Muscle of arm (tissue), 14 donors: ENCODE measurements at places on chromosomes 7 and 10. TPM values are rescaled to one million over a fixed set of nuclear protein-coding genes. Genes with fewer than 3 reads are reported as not detected.

The PLPP4 gene
- not detected for polyA plus RNA-seq

The FAM131B gene
- 2.4 TPM for polyA plus RNA-seq

The CC2D2B gene
- polyA plus RNA-seq = 0.91 TPM

The HOXA7 gene
- polyA plus RNA-seq = not detected

The PRF1 gene
- 0.89 TPM for polyA plus RNA-seq

The FKBP6 gene
- polyA plus RNA-seq = 0.32 TPM

The KCNIP2 gene
- polyA plus RNA-seq = 2.6 TPM

DNA sequence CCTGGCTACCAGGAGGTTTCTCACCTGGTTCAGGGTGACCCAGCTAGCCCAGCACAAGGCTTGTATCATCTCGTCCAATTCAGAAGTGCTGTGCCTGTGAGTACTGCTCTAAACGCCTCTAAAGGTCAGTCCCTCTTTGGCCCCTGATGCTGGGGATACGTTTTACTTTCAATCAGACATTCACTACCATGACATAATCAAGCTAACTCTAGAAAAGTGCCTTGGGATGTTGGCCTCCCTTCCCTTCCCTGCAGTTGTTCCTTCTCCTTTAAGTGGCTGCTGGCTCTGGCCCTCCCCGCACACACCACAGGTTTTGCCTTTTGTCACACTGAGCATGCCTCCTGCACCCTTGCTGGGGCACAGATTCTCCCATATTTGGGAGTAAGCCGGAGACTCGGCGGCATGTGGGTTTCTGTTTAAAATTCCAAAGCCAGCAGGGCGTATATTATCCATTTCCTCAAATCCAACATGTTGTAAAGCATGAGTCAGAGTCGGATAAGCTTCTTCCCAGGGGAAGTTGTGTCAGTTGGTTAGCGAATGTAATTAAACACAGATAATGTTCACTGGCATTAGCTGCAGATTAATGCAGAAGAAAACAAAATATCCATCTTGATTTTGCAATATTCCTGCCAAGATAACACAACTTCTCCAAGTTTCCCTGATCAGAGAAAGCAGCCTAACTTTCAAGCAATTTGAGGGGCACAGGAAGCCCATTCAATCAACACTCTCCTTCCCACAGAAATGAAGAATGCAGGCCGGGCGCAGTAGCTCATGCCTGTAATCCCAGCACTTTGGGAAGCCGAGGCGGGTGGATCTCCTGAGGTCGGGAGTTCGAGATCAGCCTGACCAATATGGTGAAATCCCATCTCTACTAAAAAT is 31.8 kb upstream of the VCL start:
- peak; percentile 80 for DNase-seq

DNA sequence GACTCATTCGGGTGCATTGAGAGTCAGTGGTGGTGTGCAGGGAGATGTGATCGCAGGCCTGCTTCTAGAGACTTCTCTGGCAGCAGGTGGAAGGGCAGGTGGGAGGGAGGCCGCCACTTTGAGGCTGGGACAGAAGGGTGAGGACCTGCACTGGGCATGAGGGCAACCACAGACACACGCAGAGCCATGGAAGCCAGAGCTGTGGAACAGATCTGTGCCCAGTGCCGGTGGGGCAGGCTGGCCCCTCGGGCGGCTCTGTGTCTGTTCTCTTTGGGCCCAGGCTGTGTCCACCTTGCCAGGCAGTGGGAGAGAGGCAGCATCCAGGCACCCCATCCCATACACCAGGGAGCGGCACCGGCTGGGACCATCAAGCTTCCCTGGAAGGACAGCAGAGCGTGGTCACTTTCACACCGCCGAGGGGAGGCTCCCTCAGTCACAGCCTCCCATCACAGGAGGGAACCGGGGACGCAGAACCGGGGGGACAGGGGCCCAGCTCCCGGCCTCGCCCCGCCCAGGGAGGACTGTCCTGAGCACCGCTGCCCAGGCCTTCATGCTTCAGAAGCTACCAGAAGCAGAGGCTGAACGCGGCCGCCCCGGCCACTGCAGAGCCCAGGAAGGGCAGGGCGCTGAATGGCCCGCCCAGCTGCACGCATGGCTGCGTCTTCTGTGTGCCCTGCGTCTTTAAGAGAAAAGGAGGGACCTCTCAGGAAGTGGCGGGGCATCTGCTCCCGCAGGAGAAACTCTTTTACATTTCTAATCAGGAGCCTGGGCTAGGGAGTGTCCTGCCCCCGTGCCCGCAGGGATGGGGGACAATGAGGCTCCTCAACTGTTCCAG is 32.1 kb downstream of the EN2 start:
- no peak for DNase-seq

DNA sequence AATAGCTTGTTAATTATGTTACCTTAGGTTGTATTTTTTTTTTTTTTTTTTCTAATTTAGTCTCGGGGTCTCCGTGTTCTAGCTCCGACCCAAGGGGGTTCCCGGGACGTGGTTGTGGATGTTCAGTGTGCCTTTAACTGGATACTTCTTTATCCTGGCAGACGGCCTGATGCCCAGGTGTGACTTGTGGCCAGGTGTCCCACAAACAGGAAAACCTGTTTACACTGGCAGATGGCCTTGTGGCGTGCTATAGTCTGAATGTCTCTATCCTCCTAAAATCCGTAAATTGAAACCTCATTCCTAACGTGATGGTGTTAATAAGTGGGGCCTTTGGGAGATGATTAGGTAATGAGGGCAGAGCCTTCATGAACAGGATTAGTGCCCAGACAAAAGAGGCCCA is 546.4 kb upstream of the C7orf33 start:
- DNase-seq = no peak

GRCh38 chr7:16755397-16755796 is 1.8 kb downstream of the TSPAN13 start:
- DNase-seq = no peak

DNA sequence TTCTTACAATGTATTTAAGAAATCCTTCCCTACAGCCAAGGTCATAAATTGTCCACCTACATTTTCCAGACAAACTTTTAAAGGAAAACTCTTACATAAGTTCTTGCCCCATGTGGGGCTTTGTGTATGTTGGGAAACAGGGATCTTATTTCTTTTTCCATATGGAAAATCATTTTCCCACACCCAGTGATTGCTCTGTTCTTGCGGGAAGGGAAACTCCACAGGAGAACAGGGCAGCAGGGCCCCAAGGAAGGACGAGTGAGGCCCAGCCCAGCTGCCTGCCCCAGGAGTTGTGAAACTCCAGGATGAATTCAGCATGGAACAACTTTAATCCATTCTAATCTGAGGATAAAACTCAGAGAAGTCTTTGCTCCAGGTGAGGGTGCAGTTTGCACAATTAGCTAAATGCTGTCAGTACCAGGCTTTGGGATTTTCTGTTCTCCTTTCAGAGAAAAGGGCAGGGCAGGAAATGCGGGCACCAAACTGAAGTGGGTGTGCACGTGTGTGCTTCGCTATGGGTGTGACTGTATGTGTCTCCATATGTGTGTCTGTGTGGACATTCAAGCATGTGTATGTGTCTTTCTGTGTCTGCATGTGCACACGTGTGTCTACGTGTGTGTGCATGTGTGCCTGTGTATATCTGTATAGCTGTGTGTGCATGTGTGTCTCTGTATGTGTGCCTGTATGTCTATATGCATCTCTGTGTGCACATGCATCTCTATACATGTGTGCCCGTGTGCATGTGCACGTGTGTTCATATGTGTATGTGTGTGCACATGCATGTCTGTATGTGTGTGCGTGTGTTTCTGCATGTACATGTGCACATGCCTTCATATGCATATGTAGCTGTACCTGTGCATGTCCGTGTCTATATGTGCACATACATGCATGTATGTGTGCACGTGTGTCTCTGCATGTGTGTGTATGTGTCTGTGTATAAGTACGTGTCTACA is 102.0 kb upstream of the FAM20C start:
- DNase-seq = peak; percentile 71

DNA sequence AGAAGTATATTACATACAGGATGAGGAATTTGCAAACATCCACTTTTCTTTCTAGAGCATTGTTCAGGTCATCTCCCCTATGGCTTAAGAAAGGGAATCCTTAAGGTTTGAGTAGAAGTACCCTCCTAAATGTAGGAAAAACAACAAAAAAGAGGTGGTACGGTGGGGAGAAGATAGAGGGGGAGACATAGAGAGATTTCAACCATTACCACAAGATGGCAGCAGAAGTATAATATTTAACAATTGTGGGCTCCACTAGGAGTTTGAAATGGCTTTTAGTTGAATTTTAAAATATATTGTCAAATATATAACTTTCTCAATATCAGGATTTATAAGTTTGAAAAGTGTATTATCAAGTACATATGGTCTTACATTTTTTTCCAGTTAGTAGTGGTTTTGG is 72.7 kb upstream of the PRKG1 start:
- DNase-seq = no peak

GRCh38 chr7:124781418-124781817 is 15.8 kb upstream of the GPR37 start:
- DNase-seq = no peak

DNA sequence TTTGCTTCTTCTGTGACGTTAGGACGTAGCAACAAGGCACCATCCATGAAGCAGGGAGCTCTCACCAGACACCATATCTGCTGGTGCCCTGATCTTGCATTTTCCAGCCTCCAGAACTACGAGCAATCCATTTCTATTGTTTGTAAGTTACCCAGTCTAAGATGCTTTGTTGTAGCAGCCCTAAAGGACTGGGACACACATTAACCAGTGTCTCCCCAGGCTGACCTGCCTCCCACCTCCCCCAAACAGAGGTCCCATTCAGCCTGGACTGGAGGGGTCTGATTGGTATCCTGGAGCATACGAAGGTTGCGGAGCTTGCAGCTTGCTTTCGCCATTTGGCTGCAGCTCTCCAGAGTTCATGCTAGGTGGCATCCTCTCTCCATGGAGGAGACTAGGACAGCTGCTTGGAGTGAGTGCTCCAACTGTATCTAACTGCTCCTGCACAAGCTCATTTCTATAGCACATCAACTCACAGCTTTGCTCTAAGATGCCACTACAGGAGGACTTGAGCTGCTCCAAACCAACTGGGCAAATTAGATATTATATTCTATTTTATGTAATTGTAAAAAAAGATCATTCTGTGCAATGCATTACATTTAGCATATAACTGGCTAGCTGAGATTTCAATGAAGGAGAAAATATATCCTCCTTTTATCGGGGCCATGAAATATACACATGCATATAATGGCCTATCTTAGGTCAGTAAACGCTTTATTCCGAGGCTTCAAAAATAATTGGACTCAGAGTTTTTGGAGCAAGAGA is 8.0 kb upstream of the GRK5 start:
- peak; percentile 80 for DNase-seq

DNA sequence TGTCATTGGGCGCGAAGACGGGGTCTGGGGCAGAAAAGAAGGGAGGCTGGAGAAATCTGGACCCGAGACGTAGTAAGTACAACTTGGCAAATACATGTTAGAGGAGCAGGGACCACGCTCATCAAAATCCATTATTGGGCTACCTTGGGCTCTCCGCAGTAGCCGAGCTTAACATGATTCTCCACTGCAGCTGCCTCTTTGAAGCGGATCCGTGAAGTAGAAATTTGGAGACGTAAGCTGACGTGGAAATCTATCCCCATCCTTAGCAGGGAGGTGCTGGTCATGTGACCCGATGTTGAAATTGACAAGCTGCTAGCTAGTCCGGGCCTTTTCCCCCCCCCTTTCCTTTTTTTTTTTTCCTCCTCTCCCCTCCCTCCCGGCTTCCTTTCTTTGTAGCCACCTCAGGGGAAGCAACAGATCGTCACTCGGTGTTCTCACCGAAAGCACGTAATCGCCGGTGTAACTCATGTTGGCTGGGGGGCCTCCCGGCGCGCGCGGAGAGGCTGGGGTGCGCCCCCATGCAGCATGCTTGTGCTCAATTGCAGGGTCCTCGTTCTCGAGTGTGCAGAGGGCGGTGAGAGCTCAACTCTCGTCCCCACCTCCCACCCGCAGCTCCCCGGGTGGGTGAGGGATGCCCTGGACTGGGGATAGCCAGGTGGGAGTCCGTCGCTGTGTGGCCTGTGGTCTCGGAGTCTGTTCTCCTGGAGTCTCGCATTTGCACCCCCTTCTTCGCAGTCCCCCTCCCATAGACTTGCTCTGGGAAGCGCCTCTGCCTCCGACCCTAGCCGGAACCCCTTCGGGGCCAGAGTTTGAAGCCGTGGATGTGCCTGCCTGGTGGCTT is at the start of gene HOXA11:
HOXA11 (minus strand) TSS at position 220 of the 841 bp plus-strand sequence; CDS start at position 132, 88 bp downstream.
- no peak for DNase-seq

- DNase-seq = no peak
These were observed 155.8 kb downstream of the OAT start for GRCh38 chr10:124262971-124263370.

GRCh38 chr7:111954474-111955381 is 251.5 kb downstream of the DOCK4 start:
- no peak for DNase-seq

GRCh38 chr10:31288962-31289361 is 30.1 kb upstream of the ZEB1 start:
- no peak for DNase-seq

GRCh38 chr7:132723506-132724081 is 147.3 kb upstream of the PLXNA4 start:
- DNase-seq = no peak

DNA sequence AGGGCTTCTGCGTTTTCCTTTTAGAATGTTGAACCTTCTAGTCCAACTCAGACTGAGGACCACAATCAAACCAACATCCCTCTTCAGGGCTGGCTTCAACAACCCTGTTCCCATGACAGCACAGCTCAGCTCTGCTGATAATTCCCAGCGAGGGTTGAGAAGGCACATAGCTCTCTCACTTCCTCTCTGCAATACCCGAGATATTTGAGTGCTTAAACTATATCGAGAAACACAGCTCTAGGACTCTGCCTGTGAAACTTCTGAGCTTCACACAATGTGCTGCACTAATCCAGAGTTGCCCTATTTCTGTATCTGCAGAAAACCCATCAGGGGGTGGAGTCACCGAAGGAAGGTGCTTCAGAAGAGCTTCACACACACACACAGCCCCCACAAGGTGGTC is 1.6 kb upstream of the ADARB2 start:
- no peak for DNase-seq

DNA sequence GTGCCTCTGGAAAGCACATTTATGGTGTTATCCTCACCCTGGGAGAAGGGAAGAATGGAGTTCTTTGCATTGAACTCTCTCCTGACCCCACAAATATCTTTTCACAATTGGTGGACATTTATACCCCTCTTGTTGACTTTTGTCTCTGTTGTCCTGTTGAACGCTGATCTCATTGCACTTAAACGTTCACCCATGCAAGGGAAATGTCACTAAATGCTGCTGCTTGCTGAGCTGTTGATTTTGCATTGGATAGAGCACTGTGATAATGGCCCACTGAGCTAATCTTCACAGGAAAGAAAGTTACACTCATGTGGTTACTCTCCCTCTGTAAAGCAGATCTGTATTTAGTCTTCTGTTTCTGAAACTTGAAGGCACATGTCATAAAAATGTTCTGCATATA is 133.4 kb downstream of the FZD1 start:
- DNase-seq = no peak

DNA sequence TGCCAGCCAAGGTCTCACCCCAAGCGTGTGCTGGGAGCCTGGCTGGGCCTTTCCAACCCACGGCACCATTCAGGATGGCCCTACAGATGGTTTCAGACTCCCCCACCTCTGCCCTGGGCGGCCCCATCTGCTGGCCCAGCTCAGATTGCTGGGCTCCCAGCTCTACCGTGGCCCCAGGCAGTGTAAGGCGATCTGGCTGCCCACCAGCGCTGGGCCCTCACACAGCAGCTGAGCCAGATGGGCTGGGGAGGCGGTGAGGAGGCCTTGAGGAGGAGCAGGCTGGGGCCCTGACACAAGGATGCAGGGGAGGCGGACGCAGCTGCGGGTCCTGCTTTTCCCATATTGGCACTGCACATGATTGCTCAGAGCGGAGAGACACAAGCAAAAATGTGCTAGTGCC is 162.8 kb downstream of the NRF1 start:
- DNase-seq = no peak
